Stimulated activated naive CD4-positive, alpha-beta T cell (primary cell): ENCODE measurements at places on chromosomes 5 and 9.

DNA sequence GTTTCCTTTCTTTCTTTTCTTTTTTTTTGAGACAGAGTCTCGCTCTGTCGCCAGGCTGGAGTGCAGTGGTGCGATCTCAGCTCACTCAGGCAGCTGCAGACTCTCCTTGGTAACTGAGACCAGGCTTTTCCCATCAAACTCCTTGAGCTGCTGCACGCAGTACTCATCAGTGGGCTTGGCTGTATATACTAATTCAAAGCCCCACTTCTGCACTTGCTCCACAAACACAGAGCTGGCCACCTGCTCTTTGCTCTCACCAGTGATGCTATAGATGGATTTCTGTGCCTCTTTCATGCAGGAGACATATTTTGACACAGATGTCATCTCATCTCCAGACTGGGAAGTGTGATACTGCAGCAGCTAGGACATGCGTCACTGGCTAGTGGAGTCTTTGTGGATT lies 252.7 kb downstream of the AP3B1 start:
- DNase-seq, result no peak

DNA sequence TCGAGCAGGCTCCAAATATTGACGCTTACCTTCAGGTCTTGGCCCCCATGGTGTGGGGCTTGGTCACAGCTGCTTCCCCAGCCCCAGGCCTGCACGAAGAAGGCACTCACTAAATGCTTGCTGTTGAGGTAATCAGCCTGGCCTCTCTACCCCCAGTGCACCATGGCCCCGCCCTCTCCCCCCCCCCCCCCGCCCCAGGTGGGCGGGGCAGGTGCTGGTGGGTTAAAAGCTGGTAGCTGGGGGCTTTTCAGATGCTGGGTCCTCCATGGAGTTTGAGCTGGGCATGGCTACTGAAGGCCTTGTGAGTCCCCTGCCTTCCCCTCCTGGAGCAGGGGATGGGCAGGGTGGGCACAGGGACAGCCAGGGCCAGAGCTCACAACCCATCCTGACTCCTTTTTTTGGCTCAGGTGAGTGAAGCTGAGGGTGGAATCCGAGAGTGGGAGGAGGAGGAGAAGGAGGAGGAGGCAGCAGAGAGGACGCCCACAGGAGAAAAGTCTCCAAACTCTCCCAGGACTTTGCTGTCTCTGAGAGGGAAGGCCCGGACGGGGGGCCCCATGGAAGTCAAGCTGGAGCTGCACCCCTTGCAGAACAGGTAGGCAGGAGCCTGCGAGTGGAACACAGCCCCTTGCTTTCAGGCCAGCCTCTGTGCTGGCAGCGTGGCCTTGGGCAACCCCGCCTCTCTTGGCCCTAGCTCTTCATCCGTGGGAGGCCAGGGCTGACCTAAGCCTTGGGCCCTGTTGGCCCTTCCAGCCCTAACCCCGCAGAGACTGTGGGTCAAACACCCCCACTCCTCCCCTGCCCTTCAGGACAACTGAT lies 4.4 kb upstream of the TSPAN17 start:
- DNase-seq, result no peak

DNA sequence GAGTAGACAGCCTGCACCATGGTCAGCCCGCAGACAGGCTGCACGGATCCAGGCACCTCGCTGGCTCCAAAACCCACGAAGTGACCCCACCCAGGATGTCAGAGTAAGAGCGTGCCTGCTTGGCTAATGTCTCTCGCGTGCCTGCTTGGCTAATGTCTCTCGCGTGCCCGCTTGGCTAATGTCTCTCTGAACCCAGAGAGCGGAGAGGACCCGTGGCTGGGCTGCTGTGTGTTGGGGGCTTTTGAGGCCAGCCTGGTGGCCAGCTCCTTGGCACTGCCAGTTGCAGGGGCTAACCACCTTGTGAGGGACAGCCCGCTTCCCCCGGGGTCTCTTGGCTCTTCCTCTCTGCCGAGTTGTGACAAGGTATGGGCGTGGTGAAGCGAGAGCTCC lies 8.9 kb upstream of the RXRA start:
- DNase-seq, result no peak

DNA sequence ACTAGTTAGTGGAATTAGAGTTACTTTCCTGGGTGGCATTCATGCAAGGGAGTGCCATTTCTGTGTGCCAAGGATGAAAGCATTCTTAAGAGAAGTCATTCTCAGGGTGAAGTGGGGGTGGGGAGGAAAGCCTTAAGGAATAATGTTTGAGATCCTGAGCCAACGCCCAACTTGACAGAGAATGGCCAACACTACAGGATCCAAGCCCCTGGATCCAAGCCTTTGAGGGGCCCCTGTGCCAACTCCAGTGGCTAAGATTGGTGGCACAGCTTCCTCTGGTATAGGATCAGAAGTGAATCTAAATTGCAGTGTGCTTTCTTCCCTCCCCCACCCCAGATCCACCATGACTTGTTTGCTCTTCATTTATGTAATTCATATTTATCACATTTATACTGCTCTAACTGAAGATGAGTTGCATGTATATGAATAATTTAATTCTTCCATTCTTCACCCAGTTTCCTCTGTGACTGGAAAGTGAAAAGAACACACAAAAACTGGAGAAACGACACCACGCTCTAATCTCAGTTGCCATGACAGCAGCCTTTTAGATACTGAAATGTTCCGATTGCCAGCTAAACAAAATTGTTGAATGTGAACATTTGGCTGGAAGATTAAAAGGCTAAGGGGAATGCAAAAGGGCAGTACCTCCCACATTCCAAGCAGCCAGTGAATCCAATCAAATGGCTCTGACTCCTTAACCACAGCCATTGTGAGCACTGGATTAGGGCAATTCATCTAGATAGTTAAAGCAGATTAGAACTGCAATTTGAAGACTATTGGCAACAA lies 4.5 kb downstream of the ZNF608 start:
- no peak for DNase-seq

- DNase-seq, result no peak
Observed at GRCh38 chr9:134518004-134518606, 123.5 kb upstream of the COL5A1 start.

DNA sequence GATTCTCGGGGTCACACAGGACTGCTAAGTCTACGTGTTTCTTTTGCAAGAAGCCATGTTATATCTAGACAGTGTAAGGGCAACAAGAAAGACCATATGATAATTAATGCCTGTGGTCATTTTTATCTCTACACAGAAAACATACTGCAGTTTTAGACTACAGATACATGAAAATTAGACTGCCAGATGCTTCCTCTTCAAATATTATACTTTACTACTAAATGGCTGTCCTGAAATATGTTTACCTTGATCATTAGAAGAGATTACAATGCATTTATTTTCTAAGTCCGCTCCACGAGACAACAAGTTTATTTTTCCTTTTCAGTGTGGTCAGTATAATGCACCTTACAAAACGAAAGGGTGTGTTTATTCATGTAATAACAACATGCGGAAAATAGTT lies 147.6 kb downstream of the KIAA0825 start:
- no peak for DNase-seq

GRCh38 chr9:123191680-123192079 lies 76.7 kb downstream of the STRBP start:
- no peak for DNase-seq

GRCh38 chr5:132072070-132072469 lies 1.5 kb upstream of the CSF2 start:
- DNase-seq, result no peak

DNA sequence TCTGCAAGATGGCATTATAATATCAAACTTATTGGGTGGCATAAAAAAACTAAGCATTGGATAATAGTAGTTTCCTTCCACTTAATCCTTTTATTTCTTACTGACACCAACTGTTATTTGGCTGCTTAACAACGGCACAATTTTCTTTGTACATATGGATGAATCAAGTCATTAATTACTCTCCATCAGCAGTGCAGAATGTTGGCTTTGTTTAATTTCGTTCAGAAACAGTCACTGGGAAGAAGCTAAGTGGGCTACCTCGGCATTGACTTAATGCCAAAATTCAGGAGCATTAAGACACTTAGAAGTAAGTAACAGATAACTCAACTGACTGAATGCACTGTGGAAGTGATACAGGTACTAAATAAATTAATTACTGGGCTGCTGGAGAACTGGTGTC lies 460.4 kb downstream of the CTNND2 start:
- DNase-seq, result no peak

DNA sequence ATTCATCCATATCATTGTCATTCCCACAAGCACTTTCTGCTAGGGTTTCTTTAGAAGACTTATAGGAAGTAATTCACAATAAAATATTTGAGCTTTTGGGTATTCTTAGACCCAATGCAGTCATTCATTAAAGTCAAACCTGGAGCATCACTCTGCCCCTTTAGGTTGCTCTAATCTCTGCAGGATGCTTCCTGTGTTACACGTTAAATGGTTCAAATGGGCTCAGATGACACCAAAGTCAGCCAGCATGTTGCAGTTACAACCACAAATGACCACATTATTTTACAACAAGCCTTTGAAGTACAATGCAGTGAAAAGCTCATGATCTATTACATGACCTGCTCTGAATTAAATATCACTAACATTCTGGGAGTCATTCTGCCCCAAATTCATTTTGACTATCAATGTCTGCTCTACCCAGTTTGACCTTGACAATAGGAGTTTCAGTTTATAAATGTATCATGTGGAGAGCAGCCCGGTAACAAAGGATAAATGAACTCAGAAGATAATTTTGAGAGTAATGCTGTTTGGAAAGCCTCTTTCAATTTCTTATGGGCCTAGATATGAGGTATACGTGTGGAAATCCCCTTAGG lies 668.6 kb upstream of the DMAC1 start:
- no peak for DNase-seq

DNA sequence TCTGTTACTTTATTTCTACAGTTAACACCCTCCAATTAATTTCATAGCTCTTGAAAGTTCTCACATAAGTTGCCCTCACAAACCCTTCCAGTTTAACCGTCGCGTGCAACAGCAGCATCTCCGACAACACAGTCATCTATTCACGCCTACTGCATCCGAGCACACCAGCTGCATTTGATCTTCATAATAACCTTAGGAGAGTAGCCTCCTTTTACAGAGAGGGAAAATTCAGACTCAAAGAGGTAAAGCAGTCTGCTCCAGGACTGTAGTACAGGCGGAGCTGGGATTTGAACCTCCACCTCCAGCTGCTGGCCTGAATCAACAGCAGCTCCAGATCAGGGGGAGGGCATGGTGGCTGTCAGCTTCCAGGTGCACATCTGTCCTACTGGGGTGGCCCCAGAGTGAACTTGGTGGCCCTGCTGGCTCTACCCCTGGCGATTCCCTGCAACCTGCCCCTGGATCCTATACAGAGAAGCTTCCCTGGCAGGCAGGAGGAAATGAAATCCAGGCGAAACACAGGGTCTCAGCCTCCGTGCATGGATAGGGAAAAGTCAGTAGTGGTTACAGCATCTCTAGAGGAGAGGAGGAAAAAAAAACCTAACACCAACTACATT lies 71.6 kb upstream of the UNC5A start:
- no peak for DNase-seq

GRCh38 chr5:21391506-21391905 lies 1403.5 kb upstream of the CDH18 start:
- DNase-seq, result no peak

DNA sequence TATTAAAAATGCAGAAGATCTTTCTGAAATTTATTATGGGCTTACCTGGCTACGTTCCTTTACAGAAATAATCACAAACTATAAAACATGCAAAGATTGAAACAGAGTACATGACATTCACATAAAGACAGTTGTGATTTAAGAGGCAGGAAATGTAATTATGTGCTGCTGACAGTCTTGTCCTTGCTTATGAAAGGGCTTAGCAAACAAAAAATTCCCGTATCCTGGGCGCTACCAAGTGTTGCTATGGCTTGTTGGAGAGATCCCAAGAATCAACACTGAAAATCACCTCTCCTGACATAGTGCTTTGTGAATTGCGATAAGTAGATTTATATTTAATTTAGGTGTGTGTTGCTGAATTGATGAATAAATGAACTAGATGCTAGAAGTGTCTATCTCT lies 352.5 kb upstream of the C9orf72 start:
- no peak for DNase-seq

GRCh38 chr9:751137-752051 lies 90.1 kb upstream of the DMRT1 start:
- DNase-seq, result no peak

GRCh38 chr5:151757233-151758140 lies 944 bp downstream of the ATOX1 start:
- no peak for DNase-seq

GRCh38 chr5:112784726-112785125 lies 47.0 kb downstream of the APC start:
- no peak for DNase-seq

GRCh38 chr5:73115399-73116051 lies 4.8 kb upstream of the TMEM171 start:
- DNase-seq, result no peak

- DNase-seq, result no peak
Observed at GRCh38 chr9:136367296-136368145, 4.0 kb upstream of the DNLZ start.

- no peak for DNase-seq
Observed at GRCh38 chr5:136246632-136247031, 53.7 kb upstream of the SMIM32 start.

- no peak for DNase-seq
Observed at GRCh38 chr5:74798977-74799911, 32.2 kb downstream of the NSA2 start.

DNA sequence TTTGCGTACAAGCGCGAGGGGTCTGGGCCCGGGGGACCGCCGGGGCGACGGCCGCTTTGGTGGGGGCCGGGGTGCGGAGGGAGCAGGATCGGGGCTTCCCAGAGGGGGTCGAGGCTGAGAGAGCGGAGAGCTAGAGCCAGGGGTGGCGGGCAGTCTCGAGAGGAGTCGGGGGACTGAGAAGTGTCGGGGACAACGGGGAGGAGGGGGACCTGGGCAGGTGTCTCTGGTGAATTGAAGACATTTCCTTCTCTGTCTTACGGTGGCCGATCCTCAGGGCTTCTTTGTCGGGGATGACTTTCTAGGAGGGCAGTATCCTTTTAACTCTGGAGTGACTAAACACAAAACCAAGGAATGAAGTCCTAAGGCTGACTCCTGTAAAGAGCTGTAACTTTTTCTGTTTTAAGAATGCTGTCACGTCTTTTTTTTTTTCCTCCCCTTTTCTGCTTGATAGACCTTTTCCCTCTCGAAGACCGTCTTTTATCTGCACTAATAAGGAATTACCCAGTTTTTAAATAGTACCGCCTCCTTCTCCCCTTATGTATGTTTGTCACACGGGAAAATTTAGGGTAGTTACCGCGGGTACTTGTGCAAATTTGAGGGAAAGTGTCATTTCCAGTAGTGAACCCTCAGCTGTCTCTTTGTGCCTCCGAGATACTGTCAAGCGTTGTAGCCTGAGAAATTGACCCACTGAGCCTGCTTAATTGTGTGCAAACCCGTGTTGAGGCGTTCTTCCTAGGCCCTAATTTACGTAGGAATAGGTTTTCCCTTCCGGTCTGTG lies 822 bp downstream of the DENND4C start:
- DNase-seq, result no peak

- no peak for DNase-seq
Observed at GRCh38 chr9:127280880-127281660, 16.5 kb downstream of the GARNL3 start.

GRCh38 chr9:113635586-113635985 lies 172.1 kb downstream of the RGS3 start:
- no peak for DNase-seq

- no peak for DNase-seq
Observed at GRCh38 chr9:1959371-1959770, 55.8 kb upstream of the SMARCA2 start.
